ENCODE measurements at places on chromosomes 7 and 10.

GRCh38 chr7:22607180-22607579, 107.2 kb upstream of the STEAP1B start:
- no peak for DNase-seq

DNA sequence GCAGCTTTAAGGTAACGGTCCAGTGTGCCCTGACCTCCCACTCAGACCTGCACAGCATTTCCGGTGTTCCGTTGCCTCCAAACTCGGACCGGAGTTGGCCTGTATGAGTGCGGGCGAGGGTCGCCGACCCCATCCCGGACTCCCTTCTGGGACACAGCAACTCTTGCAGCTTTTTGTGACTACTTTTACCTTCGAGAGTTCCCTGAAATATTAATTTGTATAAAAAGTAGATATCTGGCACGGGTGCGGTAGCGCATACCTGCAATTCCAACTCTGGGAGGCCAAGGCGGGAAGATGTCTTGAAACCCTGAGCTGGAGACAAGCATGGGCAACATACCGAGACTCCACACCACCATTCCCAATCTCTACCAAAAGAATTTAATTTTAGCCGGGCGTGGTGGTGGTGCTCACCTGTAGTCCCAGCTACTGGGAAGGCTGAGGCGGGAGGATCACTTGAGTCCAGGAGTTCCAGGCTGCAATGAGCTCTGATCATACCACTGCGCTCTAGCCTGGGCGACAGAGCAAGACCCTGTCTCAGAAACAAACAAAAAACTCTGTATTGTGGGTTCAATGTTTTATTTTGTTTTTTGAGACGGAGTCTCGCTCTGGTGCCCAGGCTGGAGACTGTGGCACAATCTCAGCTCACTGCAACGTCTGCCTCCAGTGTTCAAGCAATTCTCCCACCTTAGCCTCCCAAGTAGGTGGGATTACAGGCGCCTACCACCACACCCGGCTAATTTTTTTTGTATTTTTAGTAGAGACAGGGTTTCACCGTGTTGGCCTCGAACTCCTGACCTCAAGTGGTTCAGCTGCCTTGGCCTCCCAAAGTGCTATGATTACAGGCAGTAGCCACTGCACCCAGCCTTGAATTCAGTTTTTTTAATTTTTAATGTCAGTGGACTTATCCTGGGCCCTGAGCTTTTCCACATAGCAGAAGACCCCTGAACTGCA, 1.1 kb upstream of the PPP1R35 start:
- no peak for DNase-seq

DNA sequence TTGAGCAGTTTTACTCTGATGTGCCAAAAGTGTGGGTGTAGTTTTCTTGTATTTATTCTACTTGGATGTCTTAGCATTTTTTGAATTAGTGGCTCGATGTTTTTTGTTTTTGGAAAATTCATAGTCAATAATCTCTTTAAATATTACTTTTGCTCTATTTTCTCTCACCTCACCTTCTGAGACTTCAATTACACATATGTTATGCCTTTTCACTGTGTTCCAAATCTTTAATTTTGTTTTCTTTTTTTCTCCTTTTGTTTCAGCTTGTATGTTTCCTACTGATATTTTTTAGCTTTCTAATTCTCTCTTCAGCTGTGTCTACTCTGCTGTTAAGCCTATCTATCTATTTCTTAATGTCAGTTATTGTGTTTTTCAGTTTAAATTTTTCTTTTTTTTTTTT, 69.5 kb downstream of the ZNF503 start:
- no peak for DNase-seq

DNA sequence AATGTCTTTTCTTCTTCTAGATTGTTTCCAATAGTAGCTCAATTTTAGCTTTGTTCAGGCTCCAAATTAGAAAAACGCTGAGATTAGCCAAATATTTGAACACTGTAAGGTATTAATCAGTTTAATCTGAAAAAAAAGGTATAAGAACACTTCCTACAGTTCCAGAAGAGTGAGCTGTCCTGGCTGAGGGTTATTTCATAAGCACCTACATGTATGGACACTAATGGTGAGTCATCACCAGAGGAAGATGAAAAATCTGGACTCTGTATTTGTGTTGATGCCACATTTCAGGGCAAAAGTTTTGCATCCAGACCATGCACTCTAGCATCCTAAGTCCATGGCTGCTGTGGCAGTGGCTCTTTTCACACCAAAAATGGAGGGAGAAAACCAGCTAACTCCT, 189.5 kb downstream of the ANKRD30A start:
- no peak for DNase-seq

GRCh38 chr10:116787053-116787659, 44.8 kb upstream of the HSPA12A start:
- DNase-seq = no peak

GRCh38 chr10:91797048-91797690, 1.1 kb upstream of the TNKS2 start:
- no peak for DNase-seq

Data from cardiac muscle cell (in vitro differentiated cells and primary cell).